H4 (cell line): ENCODE measurements at places on chromosomes 11 and 22. TPM values are rescaled to one million over a fixed set of nuclear protein-coding genes. Genes with fewer than 3 reads are reported as not detected.

Gene RIMBP3B
- 0.27 TPM in 1 of 2 replicates, not detected in the other for total RNA-seq

Gene MYBPC3
- not detected in 2 replicates for total RNA-seq

Gene SUSD2
- 0.12 and 0.37 TPM in 2 replicates for total RNA-seq

Gene MIOX
- total RNA-seq = not detected in 2 replicates

Gene CNTN5
- total RNA-seq = 3.8 TPM in 2 replicates

Gene ARHGAP20
- 0.58 and 1.5 TPM in 2 replicates for total RNA-seq

Gene ART1
- total RNA-seq = not detected in 2 replicates

Gene CARD18
- not detected in 2 replicates for total RNA-seq

Gene ACR
- not detected in 2 replicates for total RNA-seq

GRCh38 chr11:67354075-67355022 is 1.0 kb upstream of the POLD4 start:
- peak; percentile 93 for DNase-seq

DNA sequence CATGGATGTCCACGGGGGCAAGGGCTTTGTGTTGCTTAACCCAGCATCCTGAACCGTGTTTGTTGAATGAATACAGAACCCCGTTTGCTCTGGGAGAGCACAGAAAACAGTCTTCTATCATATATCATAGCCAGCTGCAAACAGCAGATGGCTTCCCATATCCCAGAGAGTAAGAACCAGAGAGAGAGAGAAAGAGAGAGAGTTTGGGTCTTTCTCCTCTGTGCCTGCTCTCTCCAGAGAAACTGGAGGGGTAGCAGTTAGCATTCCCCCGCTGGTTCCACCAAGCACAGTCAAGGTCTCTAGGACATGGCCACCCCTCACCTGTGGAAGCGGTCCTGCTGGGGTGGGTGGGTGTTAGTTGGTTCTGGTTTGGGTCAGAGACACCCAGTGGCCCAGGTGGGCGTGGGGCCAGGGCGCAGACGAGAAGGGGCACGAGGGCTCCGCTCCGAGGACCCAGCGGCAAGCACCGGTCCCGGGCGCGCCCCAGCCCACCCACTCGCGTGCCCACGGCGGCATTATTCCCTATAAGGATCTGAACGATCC is 440 bp upstream of the TIMP3 start:
- DNase-seq = no peak

DNA sequence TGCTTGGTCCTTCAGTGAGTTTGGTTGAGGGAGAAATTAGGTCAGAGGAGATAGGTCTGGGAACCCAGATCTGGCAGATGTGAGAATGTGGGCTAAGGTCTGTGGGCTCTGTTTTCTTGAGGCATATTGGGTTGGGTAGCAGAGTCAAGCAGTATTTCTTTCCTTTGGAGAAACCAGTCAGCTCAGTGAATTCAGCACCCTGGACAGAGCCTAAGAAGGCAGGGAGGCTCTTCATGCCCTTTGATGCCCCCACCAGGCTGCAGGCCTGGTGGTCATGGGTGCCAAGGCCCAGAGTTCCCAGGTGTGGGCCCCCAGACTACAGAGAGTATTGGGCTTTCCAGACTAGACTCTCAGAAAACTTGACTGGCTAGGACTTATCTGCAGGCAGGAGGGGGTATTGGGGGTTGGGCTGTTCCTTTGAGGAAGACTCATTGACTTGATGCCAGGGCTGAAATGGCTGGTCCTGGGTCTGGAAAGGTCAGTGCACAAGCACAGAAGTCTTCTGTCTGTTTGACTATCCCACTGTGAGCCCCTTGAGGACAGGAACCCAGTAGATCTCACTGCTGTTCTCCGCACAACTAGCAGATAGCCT is 45.3 kb upstream of the NECTIN1 start:
- DNase-seq = no peak

GRCh38 chr11:123330471-123330870 is 99.6 kb upstream of the GRAMD1B start:
- no peak for DNase-seq

GRCh38 chr11:116835042-116835772 is 2.2 kb downstream of the APOA1 start:
- no peak for DNase-seq

DNA sequence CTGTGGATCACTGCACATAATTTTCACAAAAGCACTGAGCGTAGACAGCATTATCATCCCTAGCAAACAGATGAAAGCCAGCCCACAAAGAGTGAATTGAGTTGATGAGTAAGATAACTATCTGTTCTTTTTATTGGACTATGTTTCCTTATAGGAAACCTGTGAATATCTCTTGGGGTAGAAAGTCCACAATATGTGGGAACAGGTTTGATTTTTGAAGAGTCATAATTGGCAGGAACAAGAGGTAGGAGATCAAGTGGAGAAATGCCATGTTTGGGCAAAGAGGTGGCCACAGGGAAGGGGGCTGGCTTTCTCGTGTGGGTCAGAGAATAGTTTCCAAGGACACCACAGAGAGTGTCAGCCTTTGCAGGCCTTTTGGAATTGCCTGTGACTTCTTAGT is 23.9 kb downstream of the OR51E2 start:
- no peak for DNase-seq

- no peak for DNase-seq
These were observed 114.6 kb upstream of the BID start for GRCh38 chr22:17888855-17889254.

DNA sequence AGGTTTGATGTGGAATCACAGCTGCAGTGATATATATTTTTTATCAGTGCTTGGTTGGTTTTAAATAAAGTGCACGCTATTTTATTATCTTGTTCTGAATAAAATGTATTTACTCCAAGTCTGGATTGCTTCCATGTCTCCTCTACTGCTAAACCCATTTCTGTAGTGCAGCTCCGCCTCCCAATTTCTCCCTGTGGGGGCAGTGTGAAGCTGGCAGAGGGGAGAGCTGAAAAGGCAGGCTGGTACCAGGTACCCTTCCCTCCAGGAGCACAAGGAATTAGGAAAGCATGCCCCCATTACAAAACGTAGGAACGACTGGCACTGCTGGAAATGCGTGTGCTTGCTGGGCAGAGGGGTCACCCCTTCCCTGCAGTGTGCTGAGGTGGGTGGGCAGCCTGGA is 934 bp upstream of the TMEM132A start:
- no peak for DNase-seq

DNA sequence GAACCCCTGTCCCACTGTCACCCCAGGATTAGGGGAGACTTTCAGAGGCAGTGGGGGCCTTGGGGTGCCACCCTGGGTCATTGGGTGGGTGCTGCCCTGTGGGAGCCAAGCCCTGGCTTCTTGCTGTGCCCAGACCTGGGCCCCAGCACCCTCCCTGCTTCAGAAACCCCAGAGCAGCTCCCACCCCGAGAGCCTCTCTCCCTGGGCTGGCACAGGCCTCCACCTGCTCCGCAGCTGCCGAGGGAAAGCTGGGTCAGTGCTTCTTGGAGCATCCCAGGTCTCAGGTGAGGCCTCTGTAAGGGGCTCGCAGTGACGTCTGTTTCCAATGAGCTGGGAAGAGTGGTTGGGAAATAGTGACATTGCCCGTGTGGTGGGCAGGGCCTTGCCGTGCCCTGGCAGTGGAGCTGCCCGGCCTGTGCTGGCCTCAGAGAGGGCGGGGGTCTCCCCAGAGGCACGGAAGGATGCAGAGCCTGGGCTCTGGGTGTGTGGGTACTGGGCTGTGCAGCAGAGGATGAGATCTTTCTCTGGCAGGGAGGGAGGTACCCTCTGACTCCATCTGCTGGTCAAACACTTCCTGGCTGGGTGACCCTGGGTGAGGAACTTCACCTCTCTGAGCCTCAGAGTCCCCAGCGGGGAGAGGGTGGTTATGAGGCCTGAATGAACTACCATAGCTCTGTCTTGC is 23.0 kb downstream of the C22orf23 start:
- DNase-seq = no peak

- no peak for DNase-seq
These were observed 4.7 kb upstream of the PLEKHB1 start for GRCh38 chr11:73641668-73642067.

DNA sequence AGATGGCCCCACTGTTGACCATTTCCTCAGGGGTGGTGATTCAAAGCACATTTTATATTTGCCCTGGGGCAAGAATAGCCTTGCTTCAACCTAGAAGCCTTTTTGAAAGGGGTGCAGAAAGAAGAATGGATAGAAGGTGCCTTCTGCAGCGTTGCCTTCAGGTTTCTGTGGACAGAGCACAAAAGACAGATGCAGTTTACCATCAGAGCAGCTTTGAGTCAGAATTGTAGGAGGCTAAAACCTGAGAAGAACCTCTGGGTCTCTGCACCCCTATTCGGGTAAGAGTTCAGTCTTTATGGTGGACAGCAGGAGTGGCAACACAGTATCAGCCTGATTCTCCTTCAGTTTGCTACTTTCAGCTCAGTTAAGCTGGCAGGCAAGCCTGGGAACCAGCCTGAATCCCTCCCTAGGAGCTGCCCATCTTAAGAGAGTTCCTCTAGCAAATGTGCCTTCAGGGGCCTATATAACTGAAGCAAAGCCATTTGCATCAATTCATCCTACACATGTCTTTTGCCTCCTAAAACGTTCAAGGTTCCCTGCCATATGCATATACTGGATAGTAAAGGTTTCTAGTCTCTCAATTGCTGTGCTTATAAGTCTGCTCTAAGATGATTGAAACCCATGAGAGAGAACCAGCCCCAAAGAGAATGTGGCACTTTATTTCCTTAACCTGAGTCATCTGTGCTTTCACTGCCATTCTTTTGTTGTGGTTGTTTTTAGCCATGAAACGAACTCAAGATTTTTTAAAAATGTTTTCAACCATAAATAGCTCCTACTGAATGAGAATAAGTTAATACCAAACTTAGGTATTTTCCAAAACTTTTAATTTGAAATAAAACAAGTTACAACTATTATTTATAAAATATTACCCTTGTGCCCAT is 123.0 kb downstream of the TRIM44 start:
- no peak for DNase-seq

- no peak for DNase-seq
These were observed 18.8 kb upstream of the OR5B21 start for GRCh38 chr11:58526721-58527120.

- no peak for DNase-seq
These were observed 999.6 kb downstream of the BRD1 start for GRCh38 chr22:48827904-48828555.

DNA sequence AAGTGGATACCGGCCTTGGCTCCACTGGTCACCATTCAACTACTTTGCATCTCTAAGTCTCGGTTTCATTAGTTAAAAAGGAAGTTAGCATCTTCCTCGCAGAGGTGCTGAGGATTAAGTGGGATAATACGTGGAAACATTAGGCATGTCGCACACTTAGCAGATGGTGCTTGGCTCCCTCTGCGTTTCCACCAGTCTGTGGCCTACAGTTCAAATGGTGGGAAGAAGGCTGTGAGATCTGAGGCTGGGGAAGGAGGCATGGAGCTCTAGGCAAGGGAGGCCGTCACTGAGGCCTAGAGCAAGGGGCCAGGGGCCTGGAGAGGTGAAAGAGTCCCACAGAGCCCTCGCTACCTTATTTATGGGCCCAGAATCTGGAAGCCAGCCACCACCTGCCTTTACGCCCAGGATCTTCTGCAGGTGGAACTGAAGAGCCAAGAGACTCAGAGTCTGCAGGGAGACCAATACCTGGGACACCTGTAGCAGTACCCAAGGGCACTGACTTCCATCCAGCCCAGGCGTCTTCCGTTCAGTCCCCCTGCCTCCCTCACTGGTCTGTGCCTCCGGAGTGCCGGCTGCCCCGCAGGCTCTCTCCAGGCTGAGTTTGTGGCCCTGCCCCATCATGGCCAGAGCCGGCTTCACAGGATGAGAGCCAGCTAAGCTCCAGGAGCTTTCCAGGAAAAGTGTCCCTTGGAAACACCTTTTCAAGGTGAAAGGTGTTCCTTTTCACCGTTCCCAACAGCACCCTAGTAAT is 66.1 kb upstream of the A4GALT start:
- DNase-seq = no peak

GRCh38 chr11:67492801-67493547 is 10.1 kb downstream of the AIP start:
- DNase-seq = no peak

DNA sequence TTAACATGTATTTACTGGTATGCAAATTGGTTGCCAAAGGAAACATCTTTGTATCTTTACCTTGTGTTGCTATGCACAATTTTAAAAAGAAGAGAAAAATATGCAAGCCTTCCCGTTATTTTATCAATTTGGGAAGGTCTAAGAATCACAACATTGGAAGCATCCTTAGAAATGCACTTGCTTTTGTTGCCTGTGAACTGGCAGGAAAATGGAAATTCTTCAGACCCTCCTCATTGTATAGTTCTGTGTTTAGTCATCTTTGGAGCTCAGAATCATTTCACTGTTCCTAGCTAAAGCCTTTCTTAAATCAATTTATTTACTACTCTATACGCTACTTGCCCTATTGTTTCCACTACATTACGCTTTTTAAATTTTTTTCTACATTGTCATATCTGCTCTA is 574.5 kb downstream of the DLG2 start:
- no peak for DNase-seq

GRCh38 chr11:89667001-89667400 is 43.1 kb upstream of the TRIM77 start:
- DNase-seq = no peak

DNA sequence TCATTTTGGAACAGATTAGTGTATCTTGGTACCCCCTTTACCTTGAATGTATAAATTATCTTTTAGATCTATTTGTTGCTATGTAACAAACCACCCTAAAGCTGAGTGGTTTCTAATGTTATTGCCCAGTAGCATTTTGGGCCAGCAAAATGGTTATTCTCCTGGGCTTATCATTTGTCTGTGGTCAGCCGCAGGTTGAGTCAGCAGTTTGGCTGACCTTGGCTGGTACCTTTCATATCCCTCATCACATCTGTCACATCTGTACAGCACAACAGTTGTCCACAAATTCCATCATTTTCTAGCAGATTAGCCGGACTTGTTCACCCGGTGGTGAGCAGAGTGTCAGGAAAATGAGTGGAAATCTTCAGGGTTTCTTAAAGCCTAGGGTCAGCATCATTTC is 588.5 kb upstream of the ARHGAP42 start:
- DNase-seq = peak; percentile 17

DNA sequence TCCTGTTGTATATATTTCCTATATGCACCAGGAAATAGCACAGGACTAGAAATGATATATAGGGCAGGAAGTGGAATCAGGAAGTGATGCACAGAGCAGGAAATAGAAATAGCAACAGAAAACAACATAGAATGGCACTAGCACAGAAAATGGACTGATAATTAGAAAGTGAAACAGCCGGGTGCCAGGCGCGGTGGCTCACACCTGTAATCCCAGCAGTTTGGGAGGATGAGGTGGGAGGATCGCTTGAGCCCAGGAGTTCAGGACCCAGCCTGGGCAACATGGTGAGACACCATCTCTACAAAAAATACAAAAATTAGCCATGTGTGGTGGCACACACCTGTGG is 10.0 kb upstream of the RELT start:
- no peak for DNase-seq

DNA sequence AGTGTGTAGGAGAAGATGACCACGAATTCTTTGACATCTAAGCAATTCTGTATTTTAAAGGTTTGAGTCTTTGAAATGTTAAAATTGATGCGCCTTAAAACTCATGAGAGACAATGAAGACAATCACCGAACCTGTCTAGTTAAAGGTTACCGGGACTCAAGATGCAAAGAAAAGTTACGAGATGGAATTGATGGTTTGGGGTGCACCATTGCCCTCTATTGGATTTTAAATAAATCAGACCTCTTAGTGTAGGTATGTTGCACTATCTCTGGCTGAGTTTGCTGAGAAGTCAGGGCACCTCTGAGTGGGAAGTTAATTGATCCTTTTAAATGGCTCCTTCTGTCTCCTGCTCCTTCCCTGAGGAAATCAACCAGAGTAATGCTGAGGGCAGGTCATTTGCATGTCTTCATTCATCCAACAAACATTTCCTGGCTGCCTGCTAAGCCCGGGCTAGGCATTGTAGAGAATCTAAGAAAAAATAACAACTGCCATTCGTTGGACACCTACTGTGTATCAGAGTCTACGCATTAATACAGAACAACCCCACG is 19.4 kb upstream of the TMA7B start:
- no peak for DNase-seq

GRCh38 chr22:49951986-49952896 is 8.3 kb upstream of the PIM3 start:
- no peak for DNase-seq
